NCI-H1436 (cell line): ENCODE measurements at places on chromosomes 7 and 10.
A peak's percentile ranks its signal among the peaks of the same experiment; 100 is the strongest.

DNA sequence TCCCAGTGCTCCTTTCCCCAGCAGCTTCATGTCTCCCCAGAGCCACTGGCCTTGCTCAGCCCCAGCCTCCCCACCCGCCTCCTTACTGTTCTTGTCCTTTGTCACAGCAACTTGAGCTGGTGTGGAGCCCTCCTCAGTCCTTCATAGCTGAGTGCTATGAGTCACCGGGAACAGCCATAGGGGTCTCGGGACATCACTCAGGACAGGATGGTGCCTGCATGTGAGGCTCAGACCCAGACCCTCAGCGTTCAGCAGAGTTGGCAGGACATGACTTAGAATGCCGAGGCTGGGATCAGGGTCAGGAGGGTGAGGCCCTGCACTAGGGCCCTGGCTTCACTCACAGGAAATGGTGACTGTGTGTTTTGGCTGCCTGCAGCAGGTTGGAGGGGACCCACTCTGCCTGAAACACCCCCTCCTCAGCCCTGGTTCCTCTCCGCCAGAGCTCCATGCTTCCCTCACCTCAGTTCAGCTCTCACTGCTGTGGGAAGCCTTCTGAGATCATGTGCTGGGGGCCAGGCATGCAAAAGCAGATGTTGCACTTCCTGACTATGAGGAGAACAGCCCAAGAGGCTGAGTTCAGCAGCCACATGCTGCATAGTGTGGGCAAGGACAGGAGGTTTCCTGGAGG lies 40.7 kb upstream of the GJD4 start:
- no peak for DNase-seq

- DNase-seq: no peak
Observed at GRCh38 chr7:79683185-79683890, 229.9 kb upstream of the MAGI2 start.

DNA sequence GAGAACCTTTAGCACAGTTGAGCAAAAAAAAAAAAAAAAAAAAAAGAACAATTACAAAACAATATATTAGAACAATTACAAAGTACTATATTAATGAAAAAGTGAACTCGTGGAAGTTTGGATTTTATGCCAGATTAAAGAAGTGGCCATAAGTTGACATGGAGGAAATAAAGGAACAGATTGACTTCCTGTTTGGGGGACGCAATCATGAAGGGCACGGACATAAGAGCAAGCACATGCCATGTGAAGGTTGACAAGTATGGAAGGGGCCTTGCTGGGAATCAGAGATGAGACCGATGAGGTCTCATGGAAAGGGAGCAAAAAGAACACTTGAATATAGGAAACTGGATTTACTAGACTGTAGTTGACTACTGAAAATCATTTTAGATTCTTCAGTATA lies 61.7 kb downstream of the ICA1 start:
- no peak for DNase-seq

DNA sequence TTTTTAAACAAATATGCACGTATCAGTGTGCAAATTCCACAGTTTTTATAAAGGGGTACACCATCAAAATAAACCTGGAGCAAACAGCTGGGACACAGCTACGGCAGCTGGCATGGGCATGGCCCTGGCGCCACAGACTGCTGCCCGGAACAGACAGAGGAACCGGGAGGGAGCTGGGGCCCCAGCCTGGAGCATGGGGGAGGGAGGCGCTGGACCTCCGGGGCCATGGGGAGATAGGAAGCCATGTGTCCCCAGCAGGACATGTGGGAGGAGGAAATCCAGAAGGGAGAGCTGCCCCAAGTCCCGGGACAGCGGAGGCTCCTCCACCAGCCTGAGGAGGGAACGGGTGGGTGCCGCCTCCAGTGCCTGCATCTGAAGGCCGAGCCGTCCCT lies 180.1 kb downstream of the MAD1L1 start:
- no peak for DNase-seq

GRCh38 chr10:76126607-76127527 lies 695.4 kb downstream of the LRMDA start:
- no peak for DNase-seq

DNA sequence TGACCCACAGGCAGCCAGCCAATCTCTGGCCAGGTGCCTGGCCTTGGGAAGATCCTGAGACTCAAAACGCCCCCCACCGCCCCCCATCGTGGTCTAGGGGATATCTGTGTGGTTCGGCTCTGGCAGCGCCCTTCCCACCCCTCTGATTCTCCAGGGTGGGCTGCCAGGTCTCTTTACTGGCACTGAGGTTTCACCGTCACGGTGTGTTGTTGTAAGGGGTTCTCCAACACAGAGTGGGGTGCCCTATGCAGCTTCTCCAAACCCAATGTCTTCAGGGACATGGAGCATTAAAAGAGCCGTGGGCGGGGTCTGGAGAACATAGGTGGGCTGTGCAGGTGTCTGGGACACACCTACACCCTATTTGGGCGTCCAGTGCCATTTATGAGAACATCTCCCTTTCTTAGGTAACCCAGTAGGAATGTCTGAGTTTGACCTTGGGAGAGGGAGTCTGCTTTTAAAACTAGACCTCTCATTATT lies 1.5 kb downstream of the MAFK start:
- no peak for DNase-seq

DNA sequence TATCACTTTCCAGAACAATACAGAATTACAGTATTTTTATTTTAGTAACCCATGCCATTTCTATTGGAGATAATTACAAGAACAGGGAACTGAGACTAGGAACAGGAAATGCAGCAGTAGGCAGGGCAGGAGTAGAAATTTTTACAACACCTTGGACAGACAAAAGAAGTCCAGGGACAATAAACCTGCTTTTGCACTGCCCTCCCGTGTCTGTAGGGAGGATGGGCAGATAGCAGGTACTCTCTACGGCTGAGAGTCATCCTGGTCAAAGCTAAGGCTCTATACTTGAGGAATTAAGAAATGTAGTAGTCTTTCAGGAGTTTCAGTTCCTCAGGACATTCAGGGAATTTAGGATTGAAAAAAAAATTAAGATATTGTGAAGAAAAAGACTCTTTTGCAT lies 63.4 kb downstream of the VAX1 start:
- peak; percentile 9 for DNase-seq

DNA sequence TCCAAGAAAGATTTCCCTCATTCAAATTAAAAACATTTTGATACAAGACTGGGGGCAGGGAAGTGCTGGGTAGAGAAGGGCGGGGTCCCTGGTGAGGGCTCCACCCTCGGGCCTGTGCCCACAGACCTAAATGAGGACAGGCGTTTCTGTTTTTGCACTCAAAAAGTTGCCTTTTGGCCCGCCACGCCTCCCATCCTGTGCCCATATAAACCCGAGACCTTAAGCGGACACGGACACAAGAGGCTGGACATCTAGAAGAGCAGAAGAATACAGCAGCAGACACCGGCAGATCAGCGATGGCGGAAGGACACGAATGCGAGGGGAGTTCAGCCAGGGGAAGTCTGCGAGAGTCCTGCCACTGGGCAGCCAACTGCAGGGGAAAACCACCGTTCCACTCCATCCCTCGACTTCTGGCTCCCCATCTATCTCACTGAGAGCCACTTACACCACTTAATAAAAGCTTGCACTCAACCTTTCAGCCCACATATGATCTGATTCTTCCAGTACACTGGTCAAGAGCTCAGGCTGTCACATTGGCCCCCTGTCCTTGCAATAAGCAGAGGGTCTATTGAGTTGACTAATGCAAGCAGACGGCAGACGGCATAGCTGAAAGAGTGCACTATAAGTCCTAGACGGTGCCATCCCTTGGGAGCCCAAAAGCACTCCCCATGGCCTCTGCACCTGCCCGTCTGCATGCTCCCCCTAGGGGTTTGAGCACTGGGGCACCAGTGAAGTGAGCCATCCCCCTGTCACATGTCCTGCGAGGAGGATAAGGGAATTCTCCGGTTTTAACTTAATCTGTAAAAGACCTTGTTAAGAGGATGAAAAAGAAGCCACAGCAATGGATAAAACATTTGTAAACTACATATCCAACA lies 181.8 kb upstream of the PRSS1 start:
- DNase-seq: no peak

DNA sequence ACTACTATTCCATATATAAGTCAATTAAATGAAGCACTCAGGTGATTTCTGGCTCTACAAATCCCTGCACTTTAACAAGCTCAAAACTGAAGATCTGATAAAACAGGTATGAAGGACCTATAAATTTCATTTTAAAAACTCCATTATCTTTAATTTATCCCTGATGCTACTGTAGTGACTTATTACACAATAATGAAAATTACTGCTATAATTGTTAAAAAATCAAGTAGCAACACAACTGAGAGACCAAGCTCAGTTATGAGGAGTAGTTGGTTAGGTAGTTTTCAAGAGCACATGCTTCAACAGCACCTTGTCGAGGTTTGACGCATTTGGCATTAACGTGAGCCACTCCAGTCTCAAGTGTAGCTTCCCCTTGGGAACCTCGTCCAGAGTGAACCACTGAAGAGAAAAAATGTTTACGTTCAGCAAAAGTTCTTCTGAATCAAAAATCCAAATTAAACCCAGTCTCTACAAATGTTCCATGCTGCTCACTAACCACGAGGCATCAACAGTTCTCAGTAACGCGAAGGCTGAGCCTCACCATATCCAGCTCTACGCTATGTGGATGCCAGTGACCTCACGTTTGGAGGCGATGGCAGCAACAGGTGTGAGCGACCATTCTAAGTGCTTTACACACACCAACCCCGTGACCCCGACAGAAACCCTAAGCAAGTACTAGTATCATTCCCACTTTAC lies 55.3 kb upstream of the NCAPG2 start:
- DNase-seq: no peak

DNA sequence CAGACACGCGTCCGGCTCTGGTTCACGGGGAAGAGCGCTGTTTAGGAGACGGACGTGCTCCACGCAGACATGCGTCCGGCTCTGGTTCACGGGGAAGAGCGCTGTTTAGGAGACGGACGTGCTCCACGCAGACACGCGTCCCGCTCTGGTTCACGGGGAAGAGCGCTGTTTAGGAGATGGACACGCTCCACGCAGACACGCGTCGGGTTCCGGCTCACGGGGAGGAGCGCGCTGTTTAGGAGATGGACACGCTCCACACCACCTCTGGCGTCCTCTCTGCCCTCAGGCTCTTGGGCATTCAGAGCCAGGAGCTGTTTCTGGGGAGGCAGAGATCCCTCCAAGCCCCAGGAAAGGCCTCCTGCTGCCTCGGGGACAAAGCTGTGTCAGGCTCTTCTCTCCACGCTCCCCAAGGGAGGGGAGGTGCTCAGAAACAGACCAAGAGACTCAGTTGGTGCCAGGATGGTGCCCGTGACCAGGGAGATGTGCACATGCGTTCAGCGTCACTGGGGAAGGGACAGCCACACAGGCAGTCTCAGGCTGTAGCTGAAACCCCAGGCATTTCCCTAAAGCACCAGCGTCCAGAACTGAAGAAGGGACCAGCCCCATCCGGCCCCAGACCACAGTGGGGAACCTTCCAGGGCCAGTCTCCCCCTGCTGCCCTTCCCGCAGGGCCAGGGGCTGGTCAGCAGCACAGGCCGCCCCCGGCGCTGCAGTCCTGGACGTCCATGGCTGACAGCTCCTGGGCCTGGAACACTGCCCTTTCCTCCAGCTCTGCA lies 175.6 kb downstream of the ELFN1 start:
- DNase-seq: no peak

- no peak for DNase-seq
Observed at GRCh38 chr7:148814922-148815559, 69.0 kb downstream of the EZH2 start.

GRCh38 chr7:3056234-3057065 lies 12.8 kb upstream of the CARD11 start:
- DNase-seq: peak; percentile 8

- DNase-seq: no peak
Observed at GRCh38 chr10:132861116-132861691, 75.3 kb upstream of the NKX6-2 start.

DNA sequence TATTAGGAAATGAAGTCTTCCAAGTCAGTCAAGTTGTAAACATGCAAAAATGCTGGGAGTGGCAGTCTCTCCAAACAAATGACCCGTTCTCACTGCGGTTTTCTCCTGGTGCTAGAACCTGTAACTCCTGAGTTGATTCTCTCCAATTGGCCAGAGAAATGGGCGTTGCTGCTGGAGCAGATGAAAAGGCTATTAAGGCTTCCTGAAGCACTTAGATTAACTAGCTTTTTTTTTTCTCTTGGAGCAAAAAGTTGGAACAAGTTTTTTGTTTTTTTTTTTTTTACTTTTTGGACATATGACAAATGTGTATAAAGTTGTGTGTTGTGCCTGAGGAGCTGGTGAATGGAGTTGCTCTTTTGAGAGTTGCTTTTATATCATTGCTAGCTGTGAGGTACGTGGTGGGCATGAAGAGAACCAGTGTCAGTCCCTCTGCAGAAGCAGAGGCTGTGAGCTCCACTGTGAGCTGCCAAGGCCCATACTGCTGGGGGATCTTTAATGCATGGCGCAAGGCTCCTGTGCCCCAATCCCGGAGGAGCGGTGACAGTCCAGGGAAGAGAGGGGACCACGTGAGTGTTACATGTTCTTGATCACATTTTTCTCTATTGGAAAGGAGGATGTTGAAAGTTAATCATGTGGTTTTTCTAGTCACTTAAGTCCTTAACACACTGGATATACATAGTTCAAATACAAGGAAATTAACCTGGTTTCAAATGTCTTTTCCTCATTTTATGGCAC lies 393.6 kb upstream of the GALNT17 start:
- DNase-seq: no peak

DNA sequence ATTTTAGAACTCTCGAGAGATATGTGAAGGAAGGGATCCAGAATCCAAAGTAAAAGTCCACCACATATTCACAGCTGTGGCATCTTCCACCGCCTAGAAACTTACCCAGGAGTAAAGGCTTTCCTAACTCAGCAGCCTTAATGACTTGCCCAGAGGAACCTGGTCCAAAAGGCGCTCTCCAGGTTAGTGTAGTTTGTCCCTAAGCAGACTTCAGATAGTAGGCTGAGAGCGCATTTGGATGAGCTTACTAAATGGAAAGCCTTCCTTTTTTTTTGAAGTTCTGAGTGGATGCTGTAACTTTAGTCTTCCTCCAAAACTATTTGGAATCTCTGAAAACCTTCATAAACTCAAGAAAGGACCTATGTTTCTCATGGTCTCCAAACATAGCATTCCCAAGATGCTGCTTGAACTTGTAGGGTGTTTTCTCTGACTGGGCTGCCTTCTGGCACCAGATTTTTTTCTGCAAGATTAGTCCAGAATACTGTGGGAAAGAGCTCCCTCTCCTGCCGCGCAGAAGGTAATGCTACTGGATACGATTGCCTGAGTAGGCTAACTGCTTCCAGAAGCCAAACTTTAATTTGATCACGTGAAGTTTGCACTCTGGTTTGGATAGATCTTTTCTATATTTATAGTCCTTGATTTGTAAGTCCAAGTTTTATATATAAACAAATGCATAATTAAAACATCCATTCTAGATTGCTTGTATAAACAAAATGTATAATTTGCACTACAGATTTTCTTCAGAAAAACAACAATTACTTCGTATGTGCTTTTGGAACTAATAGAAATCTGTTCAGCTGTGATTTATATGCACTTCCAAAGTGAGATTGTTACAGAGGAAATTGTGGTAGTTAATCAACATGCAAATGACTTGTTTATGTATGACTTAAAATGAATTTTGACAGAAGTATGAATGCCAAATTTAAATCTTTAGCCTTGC lies 19.6 kb upstream of the GPR37 start:
- DNase-seq: peak; percentile 43

- DNase-seq: no peak
Observed at GRCh38 chr7:132368246-132368900, 207.9 kb downstream of the PLXNA4 start.

- no peak for DNase-seq
Observed at GRCh38 chr10:120606051-120606764, 149.2 kb downstream of the PLPP4 start.

- no peak for DNase-seq
Observed at GRCh38 chr7:56483153-56483552, 366.9 kb upstream of the NUPR2 start.

GRCh38 chr10:74977913-74978847 lies 133.3 kb upstream of the SAMD8 start:
- DNase-seq: no peak
